Omental fat pad (tissue), 4 donors: ENCODE measurements at places on chromosomes 4 and X. TPM values are rescaled to one million over a fixed set of nuclear protein-coding genes. Genes with fewer than 3 reads are reported as not detected.

Gene PF4V1
- total RNA-seq: not detected

GRCh38 chr4:74433541-74434172 lies 11.3 kb upstream of the AREG start:
- no peak for DNase-seq

DNA sequence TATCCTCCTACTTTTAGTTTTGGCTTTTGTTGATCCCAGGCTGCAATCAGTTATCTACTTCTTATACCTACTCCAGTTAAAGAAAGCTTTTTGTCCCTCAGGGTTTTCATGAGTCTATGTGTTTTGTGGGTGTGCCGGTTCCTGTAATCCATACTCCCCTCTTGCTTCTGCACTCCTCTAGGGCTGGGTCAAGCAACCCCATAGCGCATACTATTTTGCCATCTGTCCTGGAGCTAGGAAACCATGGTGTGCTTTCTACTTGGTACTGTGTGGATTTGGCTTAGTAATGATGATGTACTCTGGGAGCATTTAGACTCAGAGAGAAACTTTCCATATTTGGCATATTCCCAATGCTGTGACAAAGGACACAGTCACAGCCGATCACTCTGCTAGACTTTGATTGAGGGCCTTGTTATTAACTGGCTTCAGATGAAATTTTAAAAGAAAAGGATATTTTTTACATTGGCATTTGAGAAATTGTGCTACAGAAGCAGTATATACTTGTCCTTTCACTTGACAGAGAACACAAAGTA lies 86.1 kb upstream of the GRXCR1 start:
- no peak for DNase-seq

Gene CLCN4
- total RNA-seq: 3.9 TPM

Gene CWH43
- not detected for total RNA-seq

Gene EXOC1L
- total RNA-seq: not detected

GRCh38 chr4:134027931-134028330 lies 173.7 kb downstream of the PABPC4L start:
- no peak for DNase-seq

DNA sequence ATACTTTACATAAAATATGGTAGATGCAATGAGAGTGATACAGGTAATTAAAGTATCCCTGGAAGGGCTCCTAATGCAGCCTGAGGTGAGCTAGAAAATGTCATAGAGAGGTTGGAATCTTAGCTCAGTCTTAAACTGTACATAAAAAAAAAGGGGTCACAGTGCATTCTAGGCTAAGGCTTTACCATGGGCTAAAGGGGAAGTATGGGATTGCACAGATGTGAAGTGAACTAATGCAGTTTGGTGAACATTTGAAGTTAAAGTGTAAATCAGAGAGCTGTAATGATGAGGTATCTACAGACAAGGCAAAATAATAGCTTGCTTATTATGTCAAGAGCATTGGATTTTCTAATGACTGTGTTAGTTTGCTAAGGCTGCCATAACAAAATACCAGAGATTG lies 405.9 kb downstream of the ADGRL3 start:
- no peak for DNase-seq

Gene ZNF711
- total RNA-seq: 0.38 TPM

DNA sequence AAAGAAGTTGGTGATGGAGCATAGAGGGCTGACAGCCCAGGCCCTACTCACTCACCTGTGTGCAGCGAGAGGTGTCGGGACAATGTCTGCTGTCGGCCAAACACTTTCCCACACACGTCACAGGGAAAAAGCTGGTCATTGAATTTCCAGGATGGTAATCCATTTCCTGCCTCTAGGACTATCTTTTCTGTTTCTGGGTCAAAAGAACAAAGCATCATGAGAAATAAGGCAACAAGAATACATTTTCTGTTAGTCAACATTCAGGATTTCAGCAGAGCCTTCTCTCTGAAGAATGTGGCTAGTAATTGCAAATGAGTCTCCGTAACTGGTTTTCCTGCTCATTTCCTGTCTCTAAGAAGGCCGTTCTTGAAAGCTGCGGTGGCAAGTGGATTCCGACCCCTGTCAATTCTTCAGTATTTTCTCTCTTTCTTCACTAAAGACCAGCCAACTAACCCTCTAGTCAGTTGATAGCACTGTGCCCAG lies 99.4 kb downstream of the C4orf51 start:
- no peak for DNase-seq
